ENCODE measurements at places on chromosomes 1 and 21.

DNA sequence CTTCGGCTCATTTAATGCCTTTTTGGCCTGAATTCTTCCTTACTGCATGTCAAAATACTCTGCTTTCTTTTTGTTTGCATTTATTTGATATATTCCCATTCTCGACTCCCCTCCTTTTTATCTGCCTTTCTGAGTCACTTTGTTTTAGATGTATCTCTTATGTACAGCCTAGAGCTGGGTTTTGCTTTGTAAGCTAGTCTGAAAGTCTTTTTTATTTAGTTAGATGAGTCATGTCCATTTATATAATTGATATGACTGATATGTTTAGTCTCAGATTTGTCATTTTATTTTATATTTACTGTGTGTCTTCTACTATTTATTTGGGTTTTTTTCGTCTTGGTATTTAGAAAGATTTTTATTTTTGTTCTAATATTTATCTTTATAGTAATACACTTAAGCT is 33.6 kb upstream of the GNG5 start:
- no peak for DNase-seq

GRCh38 chr21:20822666-20823065 is 175.5 kb upstream of the NCAM2 start:
- no peak for DNase-seq

GRCh38 chr1:62229468-62229867 is 34.8 kb downstream of the L1TD1 start:
- no peak for DNase-seq

GRCh38 chr1:26284597-26285347 is 4.9 kb downstream of the SH3BGRL3 start:
- no peak for DNase-seq

GRCh38 chr1:167467126-167467710 is 51.1 kb downstream of the CD247 start:
- no peak for DNase-seq

DNA sequence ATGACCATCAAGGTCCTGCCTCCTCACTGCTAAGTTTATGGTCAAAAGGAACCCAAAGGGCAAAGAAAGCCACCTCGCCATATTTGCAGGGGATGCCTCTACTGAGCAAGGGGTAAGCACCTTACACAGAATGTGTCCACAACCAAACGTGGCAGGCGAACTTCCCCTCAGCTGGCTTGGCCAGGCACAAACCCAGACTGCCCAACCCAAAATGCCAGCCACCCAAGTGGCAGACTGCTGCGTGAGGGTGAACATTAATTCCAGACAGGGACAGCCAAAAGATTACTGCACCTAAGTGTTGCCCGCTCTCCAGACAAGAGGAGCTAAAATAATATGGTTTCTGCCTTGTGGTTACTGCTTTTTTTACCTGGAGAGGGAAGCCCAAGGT is 16.0 kb downstream of the ZNF697 start:
- no peak for DNase-seq

- no peak for DNase-seq
Observed at GRCh38 chr1:245153552-245154428, 995 bp upstream of the KIF26B start.

DNA sequence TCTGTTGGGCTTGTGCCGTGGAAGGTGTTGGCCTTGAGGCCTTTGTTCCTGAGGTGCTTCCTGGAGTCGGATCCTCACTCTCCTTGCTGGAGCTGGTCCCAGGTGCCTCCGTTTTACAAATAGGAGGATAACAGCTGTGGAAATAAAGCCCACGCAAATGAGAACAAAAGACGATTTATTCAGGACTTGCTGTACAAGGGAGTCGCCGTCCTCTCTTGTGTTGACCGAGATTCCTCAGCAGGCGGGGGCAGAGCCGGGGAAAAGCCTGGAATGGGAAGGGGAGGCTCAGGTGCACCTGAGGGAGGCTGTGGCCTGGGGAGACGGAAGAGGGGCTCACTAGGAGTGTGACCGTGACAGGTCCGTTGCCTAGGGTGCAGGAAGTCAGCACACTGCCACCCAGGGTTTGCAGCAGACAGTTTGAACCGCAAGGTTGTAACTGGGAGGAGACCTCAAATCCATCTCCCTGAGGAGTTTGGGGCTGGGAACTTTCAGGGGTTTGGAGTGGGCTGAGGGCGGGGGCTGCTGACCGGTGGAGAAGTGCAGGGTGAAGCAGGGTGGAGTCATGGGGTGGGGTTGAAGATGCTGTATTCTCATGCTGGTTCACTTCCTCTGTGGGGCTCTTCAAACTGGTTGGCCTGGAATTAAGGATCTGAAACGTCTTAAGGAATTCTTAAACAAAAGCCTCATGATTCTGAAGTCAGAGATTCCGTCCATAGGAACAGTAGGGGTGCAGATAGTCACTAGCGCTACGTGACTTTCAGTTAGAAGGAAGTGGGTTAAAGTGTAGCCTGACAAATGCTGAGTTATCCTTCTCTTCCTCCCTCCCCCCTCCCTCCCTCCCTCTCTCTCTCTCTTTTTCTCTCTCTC is 2.6 kb upstream of the CSTB start:
- DNase-seq: no peak

- no peak for DNase-seq
Observed at GRCh38 chr1:184531296-184531695, 144.5 kb downstream of the C1orf21 start.

- DNase-seq: no peak
Observed at GRCh38 chr1:38050397-38051078, 3.9 kb upstream of the POU3F1 start.

GRCh38 chr1:159953536-159954515 is at the start of gene SLAMF9:
Gene SLAMF9, minus strand, starts transcription at chr1:159954237. Its CDS starts 100 bp downstream, at chr1:159954137.
- DNase-seq: no peak

DNA sequence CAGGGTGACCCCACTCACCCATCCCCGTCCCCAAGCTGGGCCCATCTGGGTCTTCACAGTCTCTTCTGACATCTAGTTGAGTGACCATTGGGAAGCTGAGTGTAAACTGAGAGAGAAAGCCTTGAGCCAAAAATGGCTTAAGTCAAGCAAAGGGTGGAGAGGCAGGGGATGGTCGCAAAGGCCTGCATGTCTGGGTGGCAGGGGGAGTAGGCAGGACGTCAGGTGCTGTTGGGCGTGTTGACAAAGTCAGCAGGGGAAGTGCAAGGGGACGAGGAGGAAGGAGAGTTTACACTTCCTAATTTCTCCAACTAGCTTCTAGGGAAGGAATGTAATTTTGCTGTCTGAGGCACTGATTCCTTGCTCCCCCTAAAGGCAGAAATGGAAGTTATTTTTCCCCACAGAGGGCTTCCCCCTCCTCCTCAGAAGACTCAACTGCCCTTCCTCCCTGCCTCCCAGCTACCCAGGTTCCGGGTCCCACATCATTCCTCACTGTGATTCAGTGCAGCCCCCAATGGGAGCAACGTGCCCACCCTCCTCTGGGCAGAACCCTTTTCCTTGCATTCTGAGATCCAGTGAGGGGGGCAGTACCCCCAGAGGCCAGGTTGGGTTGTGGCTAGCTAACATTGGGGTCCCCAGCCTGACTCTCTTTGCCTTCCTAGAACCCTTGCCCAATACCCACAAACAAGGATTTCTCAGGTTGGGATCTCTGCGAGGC is 1.2 kb upstream of the ADORA1 start:
- no peak for DNase-seq

GRCh38 chr21:46319186-46319585 is 4.5 kb downstream of the C21orf58 start:
- no peak for DNase-seq

DNA sequence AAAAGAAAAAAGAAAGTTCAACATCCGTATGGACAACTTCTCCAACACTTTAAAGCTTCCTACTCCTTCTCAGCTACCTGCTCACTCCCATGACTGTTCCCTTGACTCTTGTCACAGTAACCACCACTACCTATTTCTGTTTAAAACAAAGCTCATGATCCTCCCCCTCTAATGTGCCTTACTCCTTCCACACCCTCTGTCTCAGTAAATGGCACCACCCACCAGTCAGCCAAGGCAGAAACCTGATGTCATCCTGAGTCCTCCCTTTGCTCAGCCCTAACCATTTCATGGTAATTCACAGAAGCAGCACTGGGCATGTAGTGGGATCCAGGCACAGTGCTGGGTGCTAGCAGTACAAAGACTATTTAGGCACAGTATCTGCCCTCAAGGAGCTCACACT is 63.0 kb upstream of the PPM1J start:
- DNase-seq: no peak

DNA sequence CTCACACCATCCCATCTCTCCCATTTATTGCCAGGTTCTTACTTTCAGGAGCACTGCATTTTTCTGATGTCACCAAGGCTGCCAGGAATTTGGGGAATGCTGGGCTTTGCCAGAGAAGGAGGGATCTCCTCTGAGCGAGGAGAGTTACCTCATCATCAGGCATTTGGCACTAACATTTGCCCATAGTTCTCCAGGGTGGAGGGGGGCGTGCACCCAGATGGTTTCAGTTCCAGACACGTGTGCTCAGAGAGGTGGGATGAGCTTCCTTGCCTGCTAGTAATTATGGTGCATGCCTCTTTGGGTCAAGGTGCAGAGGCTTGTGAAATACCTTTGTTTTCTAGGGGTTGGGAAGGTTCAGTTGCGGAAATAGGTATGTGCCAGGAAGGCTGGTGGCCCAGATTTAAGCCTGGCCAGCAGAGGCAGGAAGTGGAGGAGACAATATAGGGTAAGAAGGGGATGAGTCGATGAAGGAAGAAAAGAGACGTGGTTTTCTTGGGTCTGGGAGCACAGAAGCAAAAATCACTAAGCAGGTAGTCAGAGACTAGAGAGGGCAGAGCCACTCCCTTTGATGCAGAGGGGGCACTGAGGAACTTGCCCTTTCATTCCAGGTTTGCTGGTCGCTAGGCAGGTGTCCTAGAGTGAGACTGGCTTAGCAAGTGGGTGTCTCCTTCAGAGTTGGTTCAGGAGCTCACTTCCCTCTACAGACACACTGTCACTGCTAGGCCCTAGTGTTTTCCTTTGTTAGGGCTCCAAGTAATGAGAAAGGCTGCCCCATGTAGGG is 7.2 kb downstream of the TUFT1 start:
- DNase-seq: peak; percentile 66

GRCh38 chr1:29632806-29633615 is 396.7 kb downstream of the PTPRU start:
- DNase-seq: no peak

GRCh38 chr1:192343344-192343743 is 26.6 kb downstream of the RGS21 start:
- no peak for DNase-seq

DNA sequence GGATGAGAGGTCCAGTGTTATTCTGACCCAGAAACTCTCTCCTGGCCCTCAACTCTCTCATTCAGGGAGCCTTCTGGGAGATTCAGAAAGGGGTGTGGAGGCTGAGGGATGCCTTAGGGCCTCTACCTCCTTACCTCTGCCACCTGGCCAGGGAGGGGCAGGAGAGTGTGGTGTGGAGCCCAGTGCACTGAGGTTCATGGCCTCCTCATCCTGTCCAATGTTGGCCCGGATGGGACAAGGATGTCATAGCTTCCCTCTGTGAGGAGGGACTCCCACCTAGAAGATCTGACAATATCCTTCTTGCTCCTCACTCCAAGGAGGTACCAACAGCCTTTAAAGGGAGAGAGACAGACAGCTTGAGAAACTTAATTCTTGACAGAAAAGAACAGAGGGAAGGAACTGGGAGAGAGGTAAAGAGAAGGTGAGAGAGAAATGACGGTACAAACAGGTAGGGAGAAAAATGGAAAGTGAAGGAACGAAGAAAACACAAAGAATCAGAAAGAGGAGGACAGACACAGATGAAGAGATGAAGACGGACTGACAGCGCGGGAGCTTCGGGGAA is 779 bp downstream of the BEND5 start:
- DNase-seq: no peak

DNA sequence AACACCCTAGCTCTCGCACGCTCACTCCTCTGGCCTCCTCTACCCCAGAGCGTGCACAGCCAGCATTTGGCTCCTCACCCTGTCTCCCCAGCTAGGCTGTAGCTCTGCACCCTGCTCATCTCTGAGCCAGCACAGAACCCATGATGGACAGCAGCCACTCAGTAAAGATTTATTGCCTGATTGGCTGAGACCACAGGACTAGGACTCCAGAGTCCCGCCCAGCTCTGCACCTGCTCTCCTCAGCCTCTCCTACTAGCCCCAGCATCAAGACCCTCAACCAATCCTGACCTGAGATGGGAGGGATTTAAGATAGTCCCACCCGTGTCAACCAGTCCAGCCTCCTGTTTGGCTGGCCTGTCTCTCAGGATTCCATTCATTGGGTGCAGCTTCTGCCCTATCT is 9.3 kb downstream of the C1QB start:
- no peak for DNase-seq

DNA sequence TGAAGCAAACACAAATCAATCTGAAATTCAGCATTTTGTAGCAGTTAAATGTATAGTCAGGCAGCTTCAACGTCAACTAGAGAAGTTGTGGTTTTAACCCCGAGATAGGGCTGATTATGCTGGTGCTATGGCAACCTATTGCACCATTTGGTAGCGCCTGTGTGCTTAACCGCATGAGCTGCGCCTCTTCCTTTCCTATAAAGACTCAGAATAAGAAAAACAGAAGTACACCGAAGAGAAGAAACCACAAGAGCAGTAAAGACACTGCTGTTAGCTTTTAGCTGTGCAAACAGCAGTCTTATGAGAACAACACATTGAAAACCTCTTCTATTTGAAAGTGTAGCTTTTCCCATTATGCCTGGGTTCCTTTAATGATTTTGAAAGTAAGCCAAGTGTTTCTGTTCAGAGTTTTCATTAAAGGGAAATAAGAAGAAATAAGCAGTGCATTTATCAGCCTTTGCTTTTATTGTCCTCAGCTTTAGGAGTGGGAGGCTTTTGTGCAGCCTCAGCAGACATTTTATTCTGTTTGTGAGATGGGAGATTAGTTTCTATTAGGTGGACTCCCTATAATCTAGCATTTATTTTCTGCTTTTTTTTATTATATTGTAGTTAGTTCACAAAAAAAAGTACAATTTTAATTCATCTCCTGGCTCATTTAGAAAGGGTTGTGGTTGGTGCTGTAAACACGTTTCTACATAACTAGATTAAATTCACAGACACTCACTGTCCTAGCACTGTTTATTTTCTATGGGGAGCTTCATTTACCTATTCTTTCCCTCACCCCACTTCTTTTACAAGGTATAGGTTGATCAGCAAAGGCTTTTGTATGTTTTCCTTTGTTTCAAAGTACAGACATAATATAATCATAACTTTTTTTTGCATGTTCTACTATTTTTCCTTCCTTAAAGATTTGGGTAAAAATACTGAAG is 43.3 kb downstream of the PTPRC start:
- DNase-seq: no peak

DNA sequence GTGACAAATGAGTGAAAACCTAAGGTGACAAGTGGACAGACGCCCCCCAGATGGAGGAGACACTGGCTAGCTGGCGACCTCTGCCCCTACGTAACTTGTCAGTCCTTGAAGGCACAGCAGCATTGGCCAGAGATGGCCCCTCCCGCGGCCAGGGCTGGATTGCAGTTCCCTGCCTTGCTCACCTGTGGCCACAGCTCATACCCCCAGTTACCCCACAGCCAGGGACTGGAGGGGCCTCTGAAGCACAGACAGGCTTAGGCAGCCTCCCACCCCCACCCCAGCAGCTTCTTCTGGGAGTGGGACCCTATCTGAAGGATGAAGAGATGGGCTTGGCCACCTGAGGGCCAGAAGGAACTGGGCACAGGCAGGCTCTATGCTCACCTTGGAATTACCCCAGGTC is 3.7 kb downstream of the HES3 start:
- DNase-seq: no peak
